Stimulated activated CD4-positive, alpha-beta T cell treated with anti-CD3 and anti-CD28 coated beads, Interleukin-2, amount 100 ng/mL, for 24 hours (primary cell): ENCODE measurements at places on chromosomes 7 and 10.
A peak's percentile ranks its signal among the peaks of the same experiment; 100 is the strongest.

DNA sequence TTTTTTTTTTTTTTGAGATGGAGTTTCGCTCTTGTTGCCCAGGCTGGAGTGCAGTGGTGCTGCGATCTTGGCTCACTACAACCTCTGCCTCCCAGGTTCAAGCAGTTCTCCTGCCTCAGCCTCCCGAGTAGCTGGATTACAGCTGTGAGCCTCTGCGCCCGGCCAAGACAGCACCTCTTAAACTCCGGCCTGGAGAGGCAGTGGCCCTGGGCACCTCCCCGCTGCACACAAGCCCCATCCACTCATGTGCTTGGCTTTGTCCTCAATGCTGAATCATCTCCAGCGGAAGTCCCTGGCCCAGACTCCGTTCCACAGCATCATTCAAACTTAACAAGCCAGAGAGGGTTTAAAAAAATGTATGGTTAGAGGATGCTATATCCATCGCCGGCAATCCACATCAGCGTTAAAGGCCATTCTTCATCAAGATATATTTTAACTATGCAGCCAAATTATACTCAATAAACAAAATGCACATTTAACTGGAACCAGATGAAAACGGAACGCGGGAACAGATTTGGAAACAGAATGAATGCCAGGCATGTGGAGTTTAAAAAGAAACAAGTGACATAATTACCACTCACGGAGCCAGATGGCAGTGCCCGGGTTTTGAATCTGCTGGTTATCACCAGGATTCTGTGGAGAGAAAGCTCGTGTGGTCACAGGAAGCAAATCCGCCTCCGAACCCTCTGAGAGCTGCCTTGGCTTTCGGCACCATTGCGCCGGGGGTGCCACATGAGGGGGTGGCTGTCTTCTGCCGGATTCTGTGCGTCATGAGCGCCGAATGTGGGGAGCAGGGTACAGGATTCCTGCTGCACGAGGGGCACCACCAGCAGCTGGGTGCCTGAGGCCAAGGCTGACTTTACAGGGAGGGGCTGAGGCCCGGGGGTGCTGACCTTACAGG lies 45.6 kb upstream of the CFAP46 start:
- DNase-seq, result no peak

DNA sequence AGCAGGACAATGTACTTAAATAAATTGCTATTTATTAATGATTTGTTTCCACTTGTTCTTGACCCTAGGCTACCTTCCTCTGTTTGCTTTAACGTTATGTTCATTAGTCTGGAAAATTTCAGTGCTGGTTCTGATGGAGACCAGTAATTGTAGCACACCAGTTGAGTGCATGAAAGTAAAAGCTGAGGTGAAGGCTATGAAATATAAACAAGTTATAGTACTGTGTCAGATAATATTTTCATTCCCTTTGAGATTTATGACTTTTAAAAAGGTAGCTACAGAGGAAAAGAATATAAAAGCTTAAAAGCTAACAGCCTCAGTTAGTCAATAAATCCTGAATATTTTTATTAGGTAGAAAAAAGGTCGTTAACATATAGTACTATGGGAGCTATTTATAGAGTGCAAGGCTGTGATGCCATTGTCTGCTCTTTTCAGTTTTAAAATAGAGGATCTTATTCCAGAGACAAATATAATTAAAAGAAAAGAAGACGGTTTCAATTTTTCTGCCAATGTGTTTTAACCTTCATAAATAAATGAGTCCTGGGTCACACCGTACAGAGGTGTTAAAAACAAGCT lies 351.8 kb upstream of the ETV1 start:
- DNase-seq, result no peak

- no peak for DNase-seq
Observed at GRCh38 chr10:60073781-60074656, 167.7 kb upstream of the CCDC6 start.

- no peak for DNase-seq
Observed at GRCh38 chr10:61942604-61943461, 41.3 kb downstream of the ARID5B start.

GRCh38 chr10:46223064-46223480 lies 63.7 kb upstream of the ANTXRL start:
- DNase-seq, result peak; percentile 39

- DNase-seq, result no peak
Observed at GRCh38 chr10:117455346-117455745, 80.1 kb upstream of the PDZD8 start.

DNA sequence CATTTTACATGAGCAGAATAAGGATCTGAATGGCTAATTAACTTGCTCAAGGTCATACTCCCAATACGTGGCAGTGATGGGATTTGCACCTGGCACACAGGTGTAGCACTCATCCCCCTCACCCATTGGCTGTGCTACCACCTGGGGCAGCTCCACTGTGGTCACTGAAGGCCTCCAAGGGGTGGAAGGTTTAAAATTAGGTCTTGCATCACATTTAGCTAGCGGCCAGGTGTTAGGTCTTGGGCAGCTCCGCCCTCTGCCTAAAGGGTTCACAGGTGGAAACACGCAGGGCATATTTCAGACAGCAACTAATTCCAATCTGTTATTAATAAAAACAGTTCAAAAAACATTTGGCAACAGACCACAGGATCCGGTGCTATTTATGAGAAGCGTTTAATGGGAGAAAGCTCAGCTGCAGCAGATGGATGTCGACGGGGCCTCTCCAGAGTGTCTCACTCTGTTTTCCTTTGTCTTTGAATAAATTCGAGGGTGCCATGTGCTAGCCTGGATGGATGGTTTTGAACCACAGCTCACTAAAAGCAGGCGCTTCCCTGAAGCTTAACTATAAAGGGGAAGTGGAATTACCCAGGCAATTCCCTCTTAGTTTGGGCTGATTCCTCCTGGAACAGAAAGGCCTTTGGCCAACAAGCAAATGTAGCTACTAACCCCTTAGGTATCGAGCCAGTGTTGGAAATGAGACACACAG lies 1017.6 kb downstream of the TYW1 start:
- no peak for DNase-seq

- DNase-seq, result no peak
Observed at GRCh38 chr10:55146032-55146431, 345.0 kb upstream of the PCDH15 start.

- DNase-seq, result no peak
Observed at GRCh38 chr10:98453729-98454128, 7.0 kb upstream of the HPS1 start.

DNA sequence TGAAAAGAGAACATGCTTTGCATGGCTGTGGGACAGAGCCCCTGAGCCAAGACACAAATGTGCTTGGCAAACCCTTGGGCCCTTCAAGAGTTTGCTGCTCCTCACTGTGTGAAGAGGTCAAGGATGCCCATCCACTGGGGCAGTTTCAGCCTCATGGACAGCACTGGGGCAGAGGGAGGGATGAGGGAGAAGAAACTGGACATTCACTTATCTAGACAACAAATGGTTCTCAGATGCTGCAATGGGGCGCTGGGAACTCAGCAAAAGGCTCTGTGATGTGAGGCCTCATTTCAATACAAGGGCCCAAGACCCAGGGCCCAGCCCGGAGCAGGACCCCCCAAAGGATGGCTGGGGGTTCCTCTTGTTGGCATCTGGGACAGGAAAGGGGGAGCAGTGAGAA lies 49.1 kb downstream of the EBF3 start:
- no peak for DNase-seq

DNA sequence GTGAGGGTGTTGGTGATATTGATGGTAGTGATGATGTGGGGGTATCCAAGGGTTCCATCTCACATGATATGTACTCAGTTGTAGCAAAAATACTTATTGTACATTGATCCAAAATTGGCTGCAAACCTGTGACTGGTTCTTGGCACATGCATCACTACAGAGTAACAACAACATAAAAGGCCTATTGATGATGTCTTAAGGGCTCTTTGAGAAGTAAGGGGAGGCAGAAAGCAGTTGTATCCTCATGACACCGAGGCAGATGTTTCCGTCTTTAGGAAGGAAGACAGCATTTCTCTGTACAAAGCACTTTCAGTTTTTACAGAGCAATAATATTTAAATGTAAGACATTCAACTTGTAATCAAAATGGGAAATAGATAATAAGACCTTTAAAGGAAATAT lies 34.5 kb downstream of the NRG3 start:
- DNase-seq, result no peak

- no peak for DNase-seq
Observed at GRCh38 chr10:35194906-35195305, 68.3 kb downstream of the CREM start.

- DNase-seq, result no peak
Observed at GRCh38 chr7:115078386-115078785, 156.5 kb downstream of the MDFIC start.

DNA sequence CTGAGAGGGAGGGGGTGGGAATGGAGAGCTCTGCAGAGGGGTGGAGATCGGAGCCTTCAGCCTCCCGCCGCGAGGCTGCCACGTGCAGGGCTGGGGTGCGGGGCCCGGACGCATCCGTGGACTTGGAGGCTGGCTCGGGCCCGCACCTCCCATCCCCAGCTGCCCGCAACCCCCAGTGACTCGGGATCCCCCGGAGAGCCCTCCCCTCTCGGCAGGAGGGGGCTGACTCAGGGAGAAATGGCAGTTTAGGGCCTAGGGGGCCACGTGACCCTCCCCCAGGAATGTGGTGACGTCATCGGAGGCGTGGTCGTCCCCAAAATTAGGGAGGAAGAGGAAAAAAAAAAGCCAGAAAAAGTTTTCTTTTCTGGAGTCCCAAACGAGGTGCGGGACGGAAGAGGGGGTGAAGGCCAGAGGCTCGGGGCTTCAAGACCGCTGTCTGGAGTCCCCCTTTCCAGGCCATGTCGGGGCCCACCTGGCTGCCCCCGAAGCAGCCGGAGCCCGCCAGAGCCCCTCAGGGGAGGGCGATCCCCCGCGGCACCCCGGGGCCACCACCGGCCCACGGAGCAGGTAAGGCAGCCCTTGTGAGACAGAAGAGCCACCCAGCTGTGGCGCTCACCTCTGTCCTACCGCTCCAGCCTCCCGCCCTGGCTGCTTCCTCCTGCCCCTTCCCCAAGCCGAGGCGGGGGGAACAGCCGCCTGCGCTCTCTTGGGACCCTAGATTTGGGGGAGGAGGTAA lies at the start of gene TRIP6:
Gene TRIP6, plus strand, starts transcription at position 348 of the 736 bp plus-strand sequence. Its CDS starts 111 bp downstream, at position 459.
- peak; percentile 76 for DNase-seq

GRCh38 chr10:99659031-99659867 lies at the start of gene ENTPD7:
Gene ENTPD7, plus strand, starts transcription at chr10:99659509. Its CDS starts 448 bp downstream, at chr10:99659957.
- peak; percentile 93 for DNase-seq

- DNase-seq, result no peak
Observed at GRCh38 chr10:104028823-104029520, 56.7 kb downstream of the COL17A1 start.

GRCh38 chr7:55534262-55534915 lies 37.9 kb downstream of the VOPP1 start:
- DNase-seq, result peak; percentile 70

GRCh38 chr10:7111561-7111960 lies 299.3 kb downstream of the SFMBT2 start:
- no peak for DNase-seq

GRCh38 chr7:121473645-121474300 lies 77.7 kb upstream of the FAM3C start:
- no peak for DNase-seq

GRCh38 chr10:43249151-43249961 lies 17.5 kb downstream of the RASGEF1A start:
- no peak for DNase-seq

- DNase-seq, result no peak
Observed at GRCh38 chr10:129861776-129862531, 102.1 kb downstream of the EBF3 start.

- DNase-seq, result no peak
Observed at GRCh38 chr10:120606051-120606764, 149.2 kb downstream of the PLPP4 start.

DNA sequence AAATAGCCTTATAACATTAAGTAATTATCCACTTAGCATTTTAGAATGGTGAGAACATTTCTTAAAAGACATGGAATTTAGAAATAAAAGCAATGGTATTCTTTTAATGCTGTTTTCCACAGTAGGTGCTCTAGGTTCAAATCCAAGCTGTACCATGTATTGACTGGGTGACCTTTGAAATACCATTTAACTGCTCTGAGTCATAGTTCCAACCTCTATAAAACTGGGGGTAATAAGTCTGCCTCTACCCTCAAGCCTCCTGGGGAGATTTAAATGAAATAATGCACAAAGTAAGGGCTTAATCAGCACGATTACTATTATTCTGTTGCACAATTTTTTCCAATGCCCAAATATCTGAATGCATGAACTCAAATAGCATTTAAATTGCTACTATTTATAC lies 236.4 kb upstream of the CCDC6 start:
- no peak for DNase-seq

DNA sequence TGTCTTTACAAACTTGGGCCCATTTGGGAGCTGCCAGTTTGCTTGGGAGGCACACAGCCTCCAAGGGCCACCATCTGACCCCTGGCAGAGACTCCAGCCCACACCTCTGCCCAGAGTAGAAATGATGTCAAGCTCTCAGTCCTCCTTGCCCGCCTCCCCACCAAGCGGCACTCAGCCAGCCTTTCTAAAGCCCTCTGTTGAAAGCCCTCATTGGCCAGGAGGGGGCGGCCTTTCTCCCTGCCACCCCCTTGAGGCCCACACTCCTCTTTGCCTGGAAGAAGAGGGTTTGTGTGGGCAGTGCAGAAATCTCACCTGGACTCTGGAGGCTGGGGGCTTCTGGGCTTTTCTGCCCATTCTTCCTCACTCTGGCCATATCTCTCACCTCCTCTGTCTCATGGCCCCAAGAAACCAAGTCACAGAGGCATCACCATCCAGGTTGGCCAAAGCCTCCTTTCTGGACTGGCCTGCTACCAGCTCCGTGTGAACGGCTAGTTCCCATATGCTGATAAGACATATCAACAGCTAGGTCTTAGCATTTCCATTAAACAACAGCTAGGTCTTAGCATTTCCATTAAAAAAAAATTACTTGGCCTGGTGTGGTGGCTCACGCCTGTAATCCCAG lies 36.1 kb downstream of the UBTD1 start:
- DNase-seq, result peak; percentile 59

- DNase-seq, result no peak
Observed at GRCh38 chr10:73761781-73762180, 17.6 kb downstream of the SEC24C start.

DNA sequence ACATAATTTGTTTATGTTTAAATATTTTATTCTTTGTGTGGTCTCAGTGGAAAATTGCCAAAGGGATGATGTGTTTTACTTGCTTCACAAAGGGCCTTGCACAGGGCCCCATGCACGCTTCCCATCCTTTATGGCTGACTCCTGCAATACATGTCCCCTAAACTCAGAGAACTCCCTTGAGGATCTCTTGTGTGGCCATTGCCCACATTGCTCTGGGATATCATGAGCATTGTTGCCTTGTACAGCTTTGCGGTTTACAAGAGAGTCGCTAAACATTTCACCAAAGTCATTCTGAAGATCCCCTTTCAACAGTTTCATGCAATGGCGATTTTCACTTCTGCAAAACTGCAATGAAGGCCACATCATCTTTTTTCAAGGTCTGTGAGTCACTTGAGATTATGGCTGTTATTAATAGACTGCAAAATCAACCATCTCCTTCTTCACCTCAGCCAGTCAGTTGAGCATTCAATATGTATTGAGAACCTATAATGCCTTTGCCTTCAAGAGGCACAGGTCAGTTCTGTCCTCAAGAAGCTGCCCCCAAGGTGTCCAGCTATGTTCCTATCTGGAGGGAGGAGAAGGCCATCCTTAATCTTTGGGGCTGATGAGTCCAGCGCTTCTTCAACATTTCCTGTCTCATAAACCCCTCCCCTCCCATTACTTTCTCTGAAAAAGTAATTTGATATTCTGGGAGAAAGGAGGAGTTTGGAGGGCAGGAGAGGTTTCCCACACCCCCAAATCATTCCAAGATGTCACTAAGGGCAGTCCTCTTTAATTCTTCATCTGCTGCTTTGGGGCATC lies 108.1 kb downstream of the CCDC71L start:
- no peak for DNase-seq
